Right atrium auricular region (tissue), 2 donors: ENCODE measurements at places on chromosomes 7 and 10. TPM values are rescaled to one million over a fixed set of nuclear protein-coding genes. Genes with fewer than 3 reads are reported as not detected.

Gene GFRA1
- total RNA-seq = 18.7 TPM

Gene POLR1F
- 18.9 TPM for total RNA-seq

Gene TMEM213
- total RNA-seq = not detected

Gene PRKAR2B
- total RNA-seq = 30.4 TPM

Gene PON1
- not detected for total RNA-seq

Gene PRKCQ
- not detected for total RNA-seq

Gene HIPK2
- 87.0 TPM for total RNA-seq

Gene HNRNPH3
- 34.8 TPM for total RNA-seq

Gene TBX20
- total RNA-seq = 140 TPM

Gene OR2A12
- not detected for total RNA-seq

Gene COL17A1
- 0.26 TPM for total RNA-seq

Gene GHRHR
- total RNA-seq = not detected

Gene SPDYE2B
- total RNA-seq = not detected

Gene SLC18A2
- total RNA-seq = 0.22 TPM

Gene INTS1
- 47.0 TPM for total RNA-seq

Gene SLC26A5
- total RNA-seq = not detected

Gene GNAT3
- total RNA-seq = not detected

Gene SFTPA1
- total RNA-seq = not detected

Gene RET
- total RNA-seq = 0.12 TPM

Gene MYO1G
- 0.78 TPM for total RNA-seq

Gene ACTL6B
- not detected for total RNA-seq

Gene HOXA9
- not detected for total RNA-seq

Gene OR6V1
- total RNA-seq = not detected

Gene PSD
- total RNA-seq = 9.7 TPM
